Ovary (tissue), 10 donors: ENCODE measurements at places on chromosomes 2 and 18. TPM values are rescaled to one million over a fixed set of nuclear protein-coding genes. Genes with fewer than 3 reads are reported as not detected.
A peak's percentile ranks its signal among the peaks of the same experiment; 100 is the strongest.

COQ10B gene
- total RNA-seq = 16.8 TPM

- no peak overlapping the region for H3K4me3 ChIP-seq
- H3K36me3 ChIP-seq = no peaks in the 10 kb centered on the region
- H3K4me1 ChIP-seq = peaks cover 21% of the 10 kb centered on the region
- no peak for DNase-seq
Measured at GRCh38 chr18:48230467-48231113, 178.6 kb downstream of the ZBTB7C start.

KCNIP3 gene
- total RNA-seq = 11.7 TPM

KATNAL2 gene
- 3.5 TPM for total RNA-seq

LRATD1 gene
- 9.8 TPM for total RNA-seq

DNA sequence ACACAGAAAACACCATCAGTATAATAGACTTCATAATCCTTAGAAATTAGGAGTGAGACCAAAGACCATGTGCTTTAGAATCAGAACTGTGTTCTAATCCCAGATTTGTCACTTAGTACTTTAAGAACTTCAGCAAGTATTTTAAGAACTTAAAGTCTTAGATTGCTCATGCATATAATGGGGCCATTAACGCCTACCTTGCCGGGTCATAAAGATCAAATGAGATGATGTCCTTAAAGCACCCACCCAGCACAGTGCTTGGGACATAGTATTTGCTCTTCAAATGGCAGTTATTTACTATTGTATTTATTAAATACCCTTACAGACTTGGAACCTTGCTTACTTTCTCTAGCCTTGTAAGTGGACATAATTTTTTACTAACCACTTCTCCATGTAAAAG, 156.1 kb downstream of the GREB1L start:
- H3K4me3 ChIP-seq = no peak overlapping the region
- no peaks in the 10 kb centered on the region for H3K27me3 ChIP-seq
- no peaks in the 10 kb centered on the region for H3K4me1 ChIP-seq
- no peak overlapping the region for H3K27ac ChIP-seq
- no peak for DNase-seq

MYL12A gene
- 206 TPM for total RNA-seq

DNA sequence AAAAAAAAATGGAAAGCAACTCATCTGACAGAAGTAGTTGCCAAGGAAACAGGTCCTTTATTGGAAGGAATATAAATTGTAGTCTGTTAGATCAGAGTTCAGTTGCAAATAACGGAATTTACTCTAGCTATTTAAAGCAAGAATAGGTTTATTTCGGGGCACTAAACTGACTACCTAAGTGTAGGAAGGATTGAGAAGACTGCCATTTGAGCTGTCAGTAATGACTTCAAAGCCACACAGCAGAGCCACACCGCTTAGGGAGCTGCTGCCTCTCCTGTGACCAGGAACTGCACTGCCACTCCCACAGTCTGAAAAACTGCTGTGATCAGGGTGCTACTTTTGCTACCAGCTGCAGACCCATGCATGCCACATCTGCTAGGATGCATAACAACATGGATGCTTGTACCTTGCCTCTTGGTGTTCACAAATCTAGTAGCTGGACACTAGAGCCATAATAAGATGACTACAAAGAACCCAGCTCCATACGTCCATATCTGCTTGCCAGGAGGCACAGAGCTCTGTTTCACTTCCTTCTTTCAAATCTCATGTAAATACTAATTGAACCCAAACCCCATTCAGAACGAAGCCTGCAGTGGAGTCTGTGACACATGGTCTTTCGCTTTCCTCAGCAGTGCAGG, 2.2 kb downstream of the DSG2 start:
- no peaks in the 10 kb centered on the region for H3K4me1 ChIP-seq
- H3K27me3 ChIP-seq = no peaks in the 10 kb centered on the region

DNA sequence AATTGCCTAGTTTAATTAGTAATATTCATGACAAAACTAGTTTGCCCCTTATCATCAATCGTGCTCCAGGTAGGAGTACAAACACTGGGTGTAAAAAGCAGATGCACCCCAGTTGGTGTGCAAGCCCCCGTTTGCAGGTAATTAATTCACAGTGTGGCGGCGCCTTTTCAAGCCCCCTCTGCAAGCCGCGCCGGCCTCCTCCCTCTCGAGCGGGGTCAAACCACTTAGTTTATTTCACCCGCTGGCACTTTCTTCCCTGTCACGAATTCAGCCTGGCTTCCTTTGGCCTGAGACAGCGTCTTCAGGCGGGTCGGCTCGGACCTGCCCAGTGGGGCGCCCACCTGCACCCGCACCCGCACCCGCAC, 64.7 kb upstream of the MAPRE2 start:
- H3K36me3 ChIP-seq = no peaks in the 10 kb centered on the region
- DNase-seq = no peak
- no peaks in the 10 kb centered on the region for H3K27me3 ChIP-seq
- H3K27ac ChIP-seq = no peak overlapping the region
- peak overlapping the region; percentile 53 for H3K4me3 ChIP-seq
- H3K4me1 ChIP-seq = peaks cover 2% of the 10 kb centered on the region

GRCh38 chr2:168062054-168062453, 185.3 kb downstream of the STK39 start:
- DNase-seq = no peak
- no peaks in the 10 kb centered on the region for H3K27me3 ChIP-seq
- no peaks in the 10 kb centered on the region for H3K4me1 ChIP-seq
- H3K36me3 ChIP-seq = no peaks in the 10 kb centered on the region

DNA sequence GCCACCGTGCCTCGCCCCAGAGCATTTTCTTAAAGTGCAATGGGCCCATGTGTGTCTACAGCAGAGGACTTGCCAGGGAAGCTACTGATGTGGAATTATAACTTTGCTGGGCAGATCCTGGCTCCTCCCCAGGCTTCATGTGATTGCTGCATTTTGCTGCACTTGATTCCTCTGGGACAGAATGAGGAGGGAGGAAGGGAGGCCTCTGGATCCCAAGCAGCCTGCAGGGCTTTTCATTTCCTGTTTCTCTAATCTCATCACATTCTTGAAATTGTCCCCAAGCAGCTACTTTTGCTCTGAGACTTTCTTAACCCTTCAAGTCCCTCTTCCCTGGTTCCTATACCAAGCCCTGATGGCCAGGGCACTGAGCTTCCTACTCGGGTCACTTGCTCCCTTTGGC, 134.4 kb upstream of the SEC11C start:
- H3K4me1 ChIP-seq = peaks cover 7% of the 10 kb centered on the region
- H3K27ac ChIP-seq = no peak overlapping the region
- no peak for DNase-seq
- H3K4me3 ChIP-seq = no peak overlapping the region

DNA sequence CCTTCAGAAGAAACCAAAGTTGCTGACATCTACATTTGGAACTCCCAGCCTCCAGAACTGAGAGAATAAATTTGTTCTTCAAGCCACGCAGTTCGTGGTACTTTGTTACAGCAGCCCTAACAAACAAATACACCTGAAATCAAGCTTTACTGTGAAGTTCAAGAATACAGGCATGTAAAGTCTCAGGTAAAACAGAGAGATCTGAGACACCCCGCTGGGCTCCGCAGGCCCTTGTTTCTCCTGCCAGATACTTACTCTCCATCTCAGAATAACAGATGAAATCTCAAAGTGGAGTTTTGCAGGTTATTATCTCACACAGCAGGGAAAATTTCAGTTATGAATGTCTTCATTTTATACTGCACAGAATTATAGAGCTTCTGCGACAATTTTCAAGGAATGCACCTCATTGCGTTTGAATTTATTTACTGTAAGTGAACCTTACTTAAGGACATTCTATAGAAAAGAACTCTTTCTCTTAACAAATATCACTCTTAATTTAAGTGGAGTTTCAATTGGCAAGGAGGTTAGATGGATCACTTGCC, 492.4 kb upstream of the LRATD1 start:
- H3K36me3 ChIP-seq = no peaks in the 10 kb centered on the region
- no peak for DNase-seq
- no peaks in the 10 kb centered on the region for H3K4me1 ChIP-seq
- H3K27ac ChIP-seq = no peak overlapping the region
- no peaks in the 10 kb centered on the region for H3K27me3 ChIP-seq

DNA sequence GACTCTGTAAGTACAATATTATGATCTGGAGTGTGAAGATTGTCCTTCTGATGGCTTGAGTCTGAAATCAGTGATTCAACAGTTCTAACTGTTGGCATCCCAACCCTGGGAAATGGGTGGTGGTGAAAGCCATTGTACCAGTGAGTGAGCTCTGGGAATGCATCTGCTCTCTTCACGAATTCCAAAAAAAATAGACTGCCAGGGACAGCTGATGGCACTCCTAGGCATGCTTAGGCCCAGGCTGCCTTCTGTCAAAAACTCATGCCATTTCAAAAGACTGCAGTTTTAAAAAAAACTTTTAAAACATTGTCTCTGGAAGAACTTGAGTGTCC, 20.3 kb downstream of the OXER1 start:
- H3K27ac ChIP-seq = no peak overlapping the region
- H3K4me3 ChIP-seq = no peak overlapping the region
- H3K27me3 ChIP-seq = no peaks in the 10 kb centered on the region
- no peak for DNase-seq
- H3K36me3 ChIP-seq = no peaks in the 10 kb centered on the region
- H3K4me1 ChIP-seq = no peaks in the 10 kb centered on the region

- no peak for DNase-seq
- no peak overlapping the region for H3K27ac ChIP-seq
- no peak overlapping the region for H3K4me3 ChIP-seq
- no peaks in the 10 kb centered on the region for H3K27me3 ChIP-seq
- no peaks in the 10 kb centered on the region for H3K4me1 ChIP-seq
Measured at GRCh38 chr2:211816754-211817153, 721.8 kb downstream of the ERBB4 start.

G6PC2 gene
- total RNA-seq = not detected

GRCh38 chr2:191738667-191739066, 60.7 kb downstream of the NABP1 start:
- no peak overlapping the region for H3K27ac ChIP-seq
- no peaks in the 10 kb centered on the region for H3K27me3 ChIP-seq
- H3K36me3 ChIP-seq = no peaks in the 10 kb centered on the region
- no peaks in the 10 kb centered on the region for H3K4me1 ChIP-seq

DNA sequence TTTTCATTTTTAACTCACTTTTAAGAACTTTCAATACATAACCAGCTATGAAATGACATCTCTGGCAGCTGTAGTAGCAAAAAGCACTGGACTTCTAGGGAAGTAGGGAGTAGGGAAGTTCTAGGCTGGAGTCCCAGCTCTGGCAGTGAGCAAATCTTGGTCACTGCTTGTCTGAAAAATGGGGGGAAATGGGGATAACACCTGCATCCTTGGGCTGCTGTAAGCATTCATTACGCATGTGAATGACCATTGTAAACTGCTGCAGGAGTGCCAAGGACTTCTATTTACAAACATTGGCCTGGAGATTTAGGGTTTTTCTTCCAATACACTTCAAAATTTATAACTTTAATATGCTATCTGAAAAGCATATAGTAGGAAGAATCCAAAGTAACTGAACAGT, 972 bp upstream of the MPP4 start:
- no peak overlapping the region for H3K4me3 ChIP-seq
- no peak overlapping the region for H3K27ac ChIP-seq
- no peaks in the 10 kb centered on the region for H3K36me3 ChIP-seq

DNA sequence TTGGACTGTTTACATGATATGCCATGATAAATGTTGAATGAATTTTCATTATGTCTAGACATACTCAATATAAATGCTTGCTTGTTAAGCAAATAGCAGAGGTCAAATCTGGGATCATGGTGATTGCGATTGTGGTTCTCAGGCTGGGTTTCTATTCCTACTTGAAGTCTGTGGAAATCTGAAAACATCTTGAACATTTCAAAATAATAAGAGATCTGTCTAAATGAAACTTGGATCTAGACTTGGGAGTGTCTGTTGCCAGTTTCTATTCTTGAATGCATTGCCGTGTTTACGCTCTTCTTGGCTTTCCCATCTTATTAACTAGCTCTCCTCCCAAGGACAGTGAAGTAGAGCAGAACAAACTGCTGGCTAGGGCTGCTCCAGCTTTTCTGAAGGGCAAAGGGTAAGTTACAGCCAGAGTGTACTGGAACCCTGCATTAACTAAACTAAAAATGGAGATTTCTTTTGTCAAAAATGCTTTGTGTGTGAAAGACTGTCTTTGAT, 127.7 kb downstream of the DTNA start:
- DNase-seq = peak; percentile 37
- H3K36me3 ChIP-seq = no peaks in the 10 kb centered on the region
- H3K27ac ChIP-seq = peak overlapping the region; percentile 27
- no peak overlapping the region for H3K4me3 ChIP-seq
- no peaks in the 10 kb centered on the region for H3K27me3 ChIP-seq
- peaks cover 13% of the 10 kb centered on the region for H3K4me1 ChIP-seq

DNA sequence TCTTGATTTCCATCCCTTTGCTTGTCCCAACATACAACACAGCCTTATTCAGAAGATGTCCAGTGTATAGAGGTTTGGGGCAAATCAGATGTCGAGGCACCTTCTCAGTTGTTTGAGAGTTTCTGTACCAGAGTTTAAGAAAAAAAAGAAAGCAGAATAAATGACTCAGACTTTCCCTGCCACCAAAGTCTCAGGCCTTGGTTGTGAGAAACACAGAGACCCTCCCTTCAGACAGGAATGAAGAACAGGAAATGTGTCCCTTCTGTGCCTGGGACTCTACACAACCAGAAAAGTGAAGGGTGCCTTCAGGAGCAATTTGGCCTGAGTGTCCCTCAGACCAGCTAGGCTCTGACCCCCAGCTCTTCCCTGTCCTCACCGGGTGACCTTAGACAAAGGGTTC, 37.3 kb upstream of the REL start:
- DNase-seq = no peak
- H3K27ac ChIP-seq = no peak overlapping the region
- peaks cover 6% of the 10 kb centered on the region for H3K4me1 ChIP-seq
- H3K4me3 ChIP-seq = no peak overlapping the region

DNA sequence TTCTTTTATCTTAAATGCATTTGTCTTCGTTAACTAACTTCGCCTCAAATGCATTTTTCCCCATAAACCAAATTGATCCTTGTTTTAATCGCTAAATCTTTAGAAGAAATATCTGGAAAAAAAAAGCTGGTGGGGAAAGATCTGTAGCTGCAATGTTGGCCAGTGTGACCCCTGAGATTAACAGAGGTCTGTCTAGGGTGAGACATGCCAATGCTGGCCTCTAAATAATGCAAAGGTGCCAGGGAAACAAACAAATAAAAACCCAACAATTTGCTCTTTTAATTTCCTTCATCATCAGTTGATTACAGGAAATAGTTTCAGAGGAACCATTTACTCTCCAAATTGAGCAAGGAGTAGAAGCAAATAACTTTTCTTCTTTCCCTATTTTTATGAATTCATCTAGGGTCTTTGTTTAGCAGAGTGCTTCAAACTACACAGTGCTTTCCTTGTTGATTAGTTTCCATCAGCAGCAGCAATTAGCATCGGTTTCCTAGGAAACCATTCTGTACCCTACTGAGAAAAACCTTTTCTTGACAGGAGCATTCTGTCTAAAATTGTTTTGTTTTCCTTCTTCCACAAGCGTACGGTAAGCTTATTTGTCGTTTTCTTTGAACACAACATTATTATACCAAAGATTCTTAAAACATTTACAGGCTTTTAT, 100.5 kb upstream of the UNC80 start:
- H3K27ac ChIP-seq = no peak overlapping the region
- no peaks in the 10 kb centered on the region for H3K4me1 ChIP-seq
- no peaks in the 10 kb centered on the region for H3K27me3 ChIP-seq
- no peaks in the 10 kb centered on the region for H3K36me3 ChIP-seq
- DNase-seq = no peak

ELMOD3 gene
- total RNA-seq = 13.0 TPM
